ENCODE measurements at places on chromosomes 1 and 21. TPM values are rescaled to one million over a fixed set of nuclear protein-coding genes. Genes with fewer than 3 reads are reported as not detected.
A peak's percentile ranks its signal among the peaks of the same experiment; 100 is the strongest.

INKA2 gene
- 1.7 TPM for total RNA-seq

RIMKLA gene
- 9.8 TPM for total RNA-seq

SELP gene
- total RNA-seq: 0.50 TPM

DNA sequence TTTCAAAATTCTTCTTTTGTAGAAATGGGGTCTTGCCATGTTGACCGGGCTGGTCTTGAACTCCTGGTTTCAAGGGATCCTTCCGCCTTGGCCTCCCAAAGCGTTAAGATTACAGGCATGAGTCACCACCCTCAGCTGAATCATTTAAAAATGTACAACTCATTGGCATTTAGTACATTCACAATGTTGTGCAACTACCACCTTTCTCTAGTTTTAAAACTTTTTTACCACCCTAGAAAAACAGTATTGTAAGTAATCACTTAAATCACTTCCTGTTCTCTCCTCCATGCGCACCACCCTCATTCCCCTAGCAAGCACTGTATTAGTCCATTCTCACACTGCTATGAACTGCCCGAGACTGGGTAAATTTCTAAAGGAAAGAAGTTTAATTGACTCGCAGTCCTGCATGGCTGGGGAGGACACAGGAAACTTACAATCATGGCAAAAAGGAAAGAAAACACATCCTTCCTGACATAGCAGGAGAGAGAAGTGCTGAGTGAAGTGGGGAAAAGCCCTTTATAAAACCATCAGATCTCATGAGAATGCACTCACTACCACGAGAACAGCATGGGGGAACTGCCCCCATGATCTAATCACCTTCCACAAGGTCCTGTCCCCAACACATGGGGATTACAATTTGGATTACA lies 14.4 kb upstream of the THEM5 start:
- peak; percentile 18 for DNase-seq

DNA sequence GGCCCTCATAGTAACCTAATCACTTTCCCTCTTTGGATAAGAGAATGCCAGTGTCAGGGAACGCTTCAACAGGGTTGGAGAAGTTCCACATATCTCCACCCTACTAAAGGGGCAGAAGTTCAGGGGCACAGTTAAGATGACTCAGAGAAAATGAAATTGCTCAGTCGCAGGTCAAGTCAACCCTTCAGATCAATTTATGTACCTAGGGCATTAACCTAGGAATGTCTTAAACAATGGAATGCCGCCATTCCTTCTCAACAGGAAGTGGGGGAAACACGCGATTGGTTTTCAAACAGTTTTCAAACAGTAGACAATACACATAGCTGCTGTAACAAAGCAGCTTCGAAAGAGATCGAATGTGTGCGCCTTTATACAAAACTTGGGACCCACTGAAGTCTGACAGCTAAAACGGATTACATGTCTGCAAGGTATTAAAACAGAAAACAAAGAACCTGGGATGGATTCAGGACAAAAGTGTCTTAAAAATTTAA lies 897 bp downstream of the SLC25A24 start:
- peak; percentile 7 for DNase-seq

- DNase-seq: no peak
Observed at GRCh38 chr1:235758931-235759330, 107.8 kb downstream of the LYST start.

GRCh38 chr21:46431884-46432488 lies 26.7 kb upstream of the DIP2A start:
- DNase-seq: peak; percentile 22

DNA sequence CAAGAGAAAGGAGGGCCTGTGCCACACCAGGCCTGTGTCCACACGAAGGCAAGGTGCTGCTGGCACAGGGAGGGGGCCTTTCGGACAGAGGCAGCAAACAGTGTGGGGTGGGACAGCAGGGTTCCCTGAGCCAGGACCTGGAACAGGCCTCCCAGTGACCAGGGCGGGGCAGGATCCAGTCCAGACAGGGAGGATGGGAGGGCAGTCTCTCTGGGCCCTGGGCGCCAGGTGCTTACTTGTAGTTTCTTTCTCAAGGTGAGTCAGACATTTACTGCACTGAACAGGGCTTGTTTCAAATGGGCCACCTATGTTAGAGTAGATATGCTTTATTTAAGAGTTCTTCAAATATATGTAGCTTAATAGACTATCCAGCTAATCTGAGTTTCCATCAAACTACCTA lies 52.8 kb upstream of the STUM start:
- no peak for DNase-seq

- DNase-seq: no peak
Observed at GRCh38 chr1:236079703-236080102, 14.8 kb upstream of the NID1 start.

DNA sequence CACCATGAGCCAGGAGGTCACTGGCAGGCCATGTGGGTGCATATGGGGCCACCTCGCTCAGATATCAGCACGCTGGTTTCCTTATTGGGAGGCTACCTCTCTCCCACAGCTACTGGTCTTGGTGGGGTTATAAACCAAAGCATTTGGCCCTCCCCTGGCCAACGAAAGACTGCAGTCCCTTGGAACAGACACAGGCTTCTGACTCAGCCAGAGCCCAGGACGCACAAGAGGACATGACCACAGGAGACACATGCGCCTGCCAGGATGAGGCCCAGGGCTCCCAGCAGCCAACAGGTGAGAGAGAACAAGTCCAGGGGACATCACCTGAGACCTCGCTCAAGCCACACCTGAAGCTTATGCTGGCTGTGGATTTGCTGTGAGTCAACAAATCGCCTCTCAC lies 13.8 kb downstream of the NPHP4 start:
- DNase-seq: no peak

DNA sequence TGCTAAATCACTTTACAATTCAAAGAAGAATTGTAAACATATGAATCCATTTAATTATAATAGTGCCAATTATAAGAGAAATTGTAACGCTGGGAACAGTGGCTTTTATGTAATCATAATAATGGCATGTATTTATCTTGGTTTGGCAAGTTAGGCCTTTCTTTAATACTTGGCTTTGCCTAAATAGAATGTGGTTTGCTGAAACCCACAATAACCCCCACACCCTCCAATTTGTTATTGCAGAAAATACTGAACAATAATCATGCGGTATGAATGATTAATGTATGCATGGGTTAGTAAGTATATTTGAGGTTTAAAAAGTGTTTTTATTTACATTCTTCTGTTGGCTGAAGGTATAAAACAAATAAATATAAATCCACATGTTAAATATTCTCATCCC lies 138.2 kb downstream of the NFIA start:
- no peak for DNase-seq

Measured in activated CD8-positive, alpha-beta T cell treated with anti-CD3 and anti-CD28 coated beads for 36 hours (primary cell).